ENCODE measurements at places on chromosomes 5 and 9. TPM values are rescaled to one million over a fixed set of nuclear protein-coding genes. Genes with fewer than 3 reads are reported as not detected.

DNA sequence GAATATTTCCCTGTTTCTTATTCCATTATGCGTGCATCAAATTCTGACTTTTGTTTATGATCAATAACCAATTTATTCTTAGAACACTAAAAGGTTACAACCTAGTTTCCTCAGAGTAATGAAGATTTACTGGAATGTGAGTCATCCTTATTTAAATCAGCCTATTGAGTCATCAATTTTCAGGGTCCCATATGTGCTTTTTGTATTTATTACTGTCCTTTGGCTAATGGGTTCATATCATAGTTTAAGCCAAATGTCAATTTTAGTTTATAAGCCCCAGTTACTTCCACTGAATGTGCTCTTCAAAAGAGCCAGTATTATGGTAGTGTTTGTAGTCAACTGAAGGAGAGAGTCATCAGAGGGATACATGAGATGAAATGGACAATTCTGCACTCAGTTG is 359.2 kb downstream of the PRR16 start:
- no peak for DNase-seq

DNA sequence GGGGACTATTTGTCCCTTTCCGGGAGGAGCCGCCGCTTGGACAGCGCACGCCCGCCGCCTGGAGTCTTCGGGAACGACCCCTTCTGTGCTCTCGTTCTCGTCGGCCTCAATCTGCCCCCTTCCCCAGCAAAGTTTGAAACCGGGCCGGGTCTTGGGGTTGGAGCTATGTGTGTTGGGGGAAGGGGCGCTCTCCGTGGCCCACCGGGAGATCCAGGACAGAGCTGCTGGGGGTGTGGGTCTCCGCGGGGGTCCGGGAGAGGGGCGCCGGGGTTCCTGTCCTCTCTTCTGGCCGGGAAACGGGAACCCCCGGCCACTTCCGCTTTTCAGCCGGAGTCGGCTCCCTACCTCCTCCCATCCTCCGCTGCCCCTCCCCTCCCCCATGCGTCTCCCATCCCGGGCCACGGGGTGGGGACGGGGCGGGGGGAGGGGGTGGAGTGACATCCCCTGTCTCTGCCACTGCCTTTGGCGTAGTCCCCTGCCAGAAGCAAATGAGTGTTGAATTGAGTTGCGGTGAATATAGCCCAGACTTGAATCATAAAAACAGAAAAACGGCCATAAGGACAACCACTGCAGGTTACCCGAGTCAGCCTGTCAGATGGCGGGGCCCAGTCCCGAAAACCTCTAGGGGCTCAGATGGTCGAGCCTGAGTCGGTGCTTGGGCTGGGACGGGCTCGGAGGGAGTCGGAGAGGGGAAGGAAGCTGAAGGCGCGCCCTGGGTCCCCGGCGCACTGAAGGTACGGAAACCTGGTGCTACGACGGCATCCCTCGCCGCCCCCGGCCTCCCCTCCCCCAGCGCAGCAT is 1.1 kb downstream of the CPLX2 start:
- DNase-seq, result no peak

GRCh38 chr5:14174230-14174636 is 31.1 kb downstream of the TRIO start:
- DNase-seq, result no peak

The ANXA6 gene
- total RNA-seq, result 178 TPM

- DNase-seq, result no peak
These were observed 63.7 kb downstream of the LURAP1L start for GRCh38 chr9:12838546-12838945.

GRCh38 chr5:44387921-44388320 is 1.3 kb downstream of the FGF10 start:
- DNase-seq, result no peak

DNA sequence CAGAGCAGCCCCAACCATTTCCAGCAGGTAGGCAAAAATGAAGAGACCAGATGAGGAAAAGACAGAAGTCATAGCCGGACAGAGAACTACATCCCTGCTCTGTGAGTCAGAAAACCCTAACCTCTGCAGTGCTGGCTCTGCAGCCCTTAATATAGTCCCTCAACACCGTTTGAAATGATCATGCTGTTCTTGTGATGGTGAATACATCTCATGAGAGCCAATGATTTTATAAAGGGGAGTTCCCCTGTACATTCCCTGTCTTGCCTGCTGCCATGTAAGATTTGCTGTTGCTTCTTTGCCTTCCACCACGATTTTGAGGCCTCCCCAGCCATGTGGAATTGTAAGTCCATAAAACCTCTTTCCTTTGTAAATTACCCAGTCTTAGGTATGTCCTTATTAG is 216.8 kb upstream of the RFX3 start:
- DNase-seq, result no peak

- DNase-seq, result no peak
These were observed 133.5 kb upstream of the MRPS30 start for GRCh38 chr5:44675296-44675695.

The OMD gene
- not detected for total RNA-seq

The LCN9 gene
- 1.7 TPM for total RNA-seq

The LHX2 gene
- not detected for total RNA-seq

DNA sequence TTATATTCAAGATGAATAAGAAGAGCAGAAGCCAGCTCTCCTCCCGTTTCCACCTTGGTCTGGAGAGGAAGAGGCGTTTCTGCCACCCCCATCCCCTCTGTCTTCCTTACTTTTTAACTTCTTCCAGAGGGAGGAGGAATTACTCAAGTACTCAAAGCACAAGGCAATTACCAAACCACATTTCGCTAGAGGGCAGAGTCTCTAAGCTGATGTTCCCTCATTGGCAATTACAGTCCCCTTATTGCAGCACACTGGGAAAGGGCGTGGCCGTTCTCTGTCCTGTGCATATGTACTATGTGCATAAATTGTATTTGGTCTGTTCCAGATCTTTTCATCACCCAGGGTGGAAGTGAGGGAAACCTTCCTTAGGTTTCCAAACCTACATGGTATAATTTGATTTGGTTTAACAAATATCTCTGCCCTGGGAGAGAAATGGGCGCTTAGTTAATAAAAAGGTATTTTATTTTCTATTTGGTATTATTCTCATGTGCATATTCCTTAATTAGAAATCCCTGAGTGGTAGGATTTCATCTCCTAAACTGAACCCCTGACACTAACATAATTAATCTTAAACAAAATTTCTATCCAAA is 29.8 kb upstream of the ALDOB start:
- DNase-seq, result no peak

GRCh38 chr9:114028646-114029045 is 49.5 kb downstream of the AMBP start:
- DNase-seq, result no peak

DNA sequence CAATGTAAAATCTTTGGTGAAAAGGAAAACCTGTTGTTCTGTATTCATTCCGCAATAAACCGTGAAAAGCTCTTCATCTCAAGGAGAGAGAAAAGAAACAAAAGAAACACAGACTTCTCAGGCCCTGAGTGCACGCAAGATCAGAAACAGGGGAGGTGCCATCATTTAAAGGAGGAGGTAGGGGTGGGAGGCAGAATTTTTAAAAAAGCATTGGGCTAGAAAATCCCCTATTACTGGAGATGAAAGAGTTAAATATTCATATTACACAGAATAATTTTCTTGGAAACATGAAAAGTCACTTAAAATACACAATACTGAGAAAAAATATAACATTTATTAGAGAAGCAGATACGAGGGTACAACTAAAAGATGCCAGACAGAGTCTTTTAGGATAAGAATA is 56.3 kb downstream of the USP20 start:
- no peak for DNase-seq

The CYSTM1 gene
- 10.0 TPM for total RNA-seq

The S100Z gene
- 0.32 TPM for total RNA-seq

- no peak for DNase-seq
These were observed 49.0 kb upstream of the TNPO1 start for GRCh38 chr5:72767289-72768010.

The WNK2 gene
- total RNA-seq, result 66.0 TPM

DNA sequence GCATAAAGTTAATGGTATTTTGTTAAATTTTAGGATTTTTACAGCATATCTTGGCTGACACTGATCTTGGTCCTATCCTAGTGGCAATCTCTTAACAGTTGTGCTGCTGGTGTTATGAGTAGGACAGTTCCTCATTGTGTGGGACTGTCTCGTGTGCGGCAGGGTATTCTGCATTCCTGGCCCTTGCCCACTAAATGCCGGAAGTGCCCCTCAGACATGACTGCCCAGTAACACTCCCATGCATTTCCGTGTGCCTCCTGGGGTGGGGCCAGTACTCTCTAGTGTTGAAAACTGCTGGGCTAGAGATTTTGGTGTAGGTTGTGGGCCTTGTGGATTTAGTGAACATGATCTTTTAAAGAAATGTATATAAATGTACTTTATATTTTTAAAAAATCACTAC is 227.1 kb upstream of the DMRT1 start:
- no peak for DNase-seq

The CD274 gene
- total RNA-seq, result 0.29 TPM

- no peak for DNase-seq
These were observed 240.3 kb upstream of the TRPC7 start for GRCh38 chr5:136605638-136606037.

DNA sequence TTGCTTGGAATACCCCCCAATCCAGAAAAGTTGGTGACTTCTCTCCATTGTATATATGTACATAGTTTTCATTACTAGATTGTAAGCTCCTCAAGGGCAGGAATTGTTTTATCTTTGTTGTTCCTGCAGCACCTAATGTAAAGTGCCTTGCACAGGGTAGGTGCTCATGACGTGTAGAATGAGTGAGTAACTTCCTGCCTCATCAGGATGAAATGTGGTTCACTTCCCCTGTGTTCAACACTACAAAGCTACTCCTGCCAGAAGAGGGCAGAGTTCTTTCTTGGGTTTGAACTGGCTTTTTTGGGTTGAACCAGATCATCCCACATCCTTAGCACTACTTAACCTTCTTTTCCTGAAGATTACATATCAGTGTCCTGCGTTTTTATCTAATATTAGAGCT is 23.9 kb downstream of the GTF3C4 start:
- DNase-seq, result no peak

DNA sequence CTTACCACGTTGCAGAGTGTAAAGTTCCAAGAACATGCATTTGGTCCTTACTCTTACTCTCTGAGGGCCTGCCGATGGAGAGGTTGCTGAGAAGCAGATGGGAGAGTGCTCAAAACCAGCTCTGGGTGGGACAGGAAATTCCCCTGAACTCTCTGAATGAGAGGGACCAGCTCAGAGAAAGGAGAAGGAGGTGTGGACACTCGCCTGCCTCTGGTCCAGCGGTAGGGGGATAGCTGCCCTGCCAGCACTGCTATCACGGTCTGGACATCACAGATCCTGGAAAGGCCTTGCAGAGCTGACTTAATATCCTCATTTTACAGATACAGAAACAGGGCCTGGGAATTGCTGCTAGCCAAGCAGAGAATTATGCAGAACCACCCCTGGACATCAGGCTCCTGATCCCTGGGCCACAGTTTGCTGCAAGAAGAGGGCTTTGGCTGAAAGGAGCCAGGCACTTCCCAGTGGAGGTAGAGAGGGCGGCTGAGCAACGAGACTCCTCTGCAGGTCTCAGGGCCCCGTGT is 4.9 kb downstream of the TRAF1 start:
- no peak for DNase-seq

The CNTNAP3B gene
- total RNA-seq, result 5.2 TPM

- DNase-seq, result no peak
These were observed 111.6 kb downstream of the GALNT10 start for GRCh38 chr5:154302161-154302560.

GRCh38 chr9:97311798-97312500 is 4.5 kb downstream of the CCDC180 start:
- no peak for DNase-seq

Data from mesothelial cell of epicardium (in vitro differentiated cells).